Large intestine (tissue), 12 donors: ENCODE measurements at places on chromosomes 3 and 15.

- DNase-seq = no peak
These were observed 61.7 kb downstream of the IL1RAP start for GRCh38 chr3:190575437-190576185.

GRCh38 chr15:96166223-96167200 is 164.0 kb upstream of the NR2F2 start:
- no peak for DNase-seq

GRCh38 chr3:23096041-23096440 is 107.1 kb upstream of the UBE2E2 start:
- no peak for DNase-seq

DNA sequence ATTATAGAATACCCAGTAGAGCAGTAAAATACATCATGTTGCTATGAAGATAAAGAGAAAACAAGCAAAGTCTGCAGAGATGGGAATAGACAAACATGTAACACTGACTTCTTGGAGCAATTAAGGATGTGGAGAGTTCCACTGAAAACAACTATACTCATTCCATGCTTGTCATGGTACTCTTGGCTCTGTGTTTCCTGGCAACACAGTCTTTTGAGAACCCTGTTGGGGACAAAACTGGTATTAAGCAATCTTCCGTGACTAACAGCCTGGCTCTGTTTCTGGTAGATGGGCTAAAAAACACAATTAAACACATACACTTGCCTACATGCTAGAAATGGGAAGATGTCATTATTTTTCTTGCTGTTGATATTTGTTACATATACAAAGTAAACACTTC is 1212.3 kb upstream of the GBE1 start:
- no peak for DNase-seq

GRCh38 chr3:29534006-29534405 is 253.1 kb downstream of the RBMS3 start:
- DNase-seq = no peak

GRCh38 chr3:114941626-114942309 is 205.3 kb downstream of the ZBTB20 start:
- no peak for DNase-seq

DNA sequence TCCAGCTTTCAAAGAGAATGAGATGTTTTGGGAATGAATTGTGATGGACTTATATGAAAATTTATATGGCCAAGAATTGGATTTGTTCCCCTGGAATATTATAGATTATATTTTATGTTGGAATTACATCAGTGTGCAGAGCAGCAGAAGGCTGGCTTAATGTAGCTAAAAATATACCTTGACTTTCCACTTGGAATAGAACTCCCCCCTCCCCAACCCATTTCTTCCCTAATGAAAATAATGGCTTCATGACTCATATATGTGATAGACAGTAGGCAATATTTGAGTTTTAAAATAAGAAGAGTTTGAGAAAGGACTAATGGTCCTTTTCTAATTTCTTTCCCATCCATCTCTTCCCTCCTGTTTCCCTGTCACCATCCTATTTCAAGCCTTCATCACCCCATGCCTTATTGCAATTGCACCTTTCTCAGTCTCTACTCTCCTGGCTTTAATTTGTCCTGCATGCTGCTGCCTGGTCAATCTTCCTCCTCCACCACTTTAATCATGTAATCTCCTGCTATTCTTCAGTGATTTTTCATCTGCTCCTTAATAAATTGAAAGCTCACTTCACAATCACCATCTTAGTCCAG is 122.5 kb downstream of the MDFIC2 start:
- no peak for DNase-seq

DNA sequence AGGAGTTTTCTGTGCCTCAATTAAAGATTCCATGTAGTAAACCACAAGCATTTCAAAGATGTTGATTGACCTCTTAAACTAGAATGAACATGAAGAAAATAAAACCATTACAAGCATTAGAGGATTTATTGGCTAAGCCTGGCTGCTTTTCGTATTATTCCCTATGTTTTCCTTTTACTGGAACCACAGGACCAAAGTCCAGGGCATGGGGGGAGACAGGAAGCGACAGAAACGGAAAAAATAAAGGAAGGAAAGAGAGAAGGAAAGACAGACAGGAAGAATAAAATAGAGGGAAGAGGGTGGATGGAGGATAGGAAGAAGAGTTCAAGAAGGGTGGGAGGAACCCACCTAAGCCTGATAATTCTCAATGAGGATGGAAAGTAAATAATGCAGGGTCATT is 169.9 kb downstream of the SHQ1 start:
- DNase-seq = no peak

- peak; percentile 94 for DNase-seq
These were observed at the start of gene CFAP44 for GRCh38 chr3:113441051-113441770. CFAP44 (minus strand) TSS chr3:113441493; CDS start chr3:113433664, 7,829 bp downstream.

DNA sequence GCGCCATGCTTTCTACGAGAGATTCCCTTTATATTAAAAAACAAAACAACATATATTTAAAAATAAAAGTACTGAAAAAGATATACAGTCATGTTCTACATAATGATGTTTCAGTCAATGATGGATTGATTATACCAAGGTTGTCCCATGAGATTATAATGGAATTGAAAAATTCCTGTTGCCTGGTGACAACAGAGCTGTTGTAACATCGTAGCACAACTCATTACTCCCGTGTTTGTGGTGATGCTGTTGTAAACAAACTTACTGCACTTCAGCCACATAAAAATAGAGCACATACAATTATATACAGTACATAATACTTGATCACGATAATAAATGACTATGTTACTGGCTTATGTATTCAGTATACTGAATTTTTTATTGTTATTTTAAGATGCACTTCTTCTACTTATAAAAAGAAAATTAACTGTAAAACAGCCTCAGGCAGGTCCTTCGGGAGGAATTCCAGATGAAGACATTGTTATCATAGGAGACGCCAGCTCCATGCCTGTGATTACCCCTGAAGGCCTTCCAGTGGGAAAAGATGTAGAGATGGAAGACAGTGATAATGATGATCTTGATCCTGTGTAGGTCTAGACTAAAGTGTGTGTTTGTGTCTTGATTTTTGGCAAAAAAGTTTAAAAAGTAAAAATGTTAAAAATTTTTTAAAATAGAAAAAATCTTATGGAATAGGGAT is 11.7 kb downstream of the CCR1 start:
- DNase-seq = no peak

DNA sequence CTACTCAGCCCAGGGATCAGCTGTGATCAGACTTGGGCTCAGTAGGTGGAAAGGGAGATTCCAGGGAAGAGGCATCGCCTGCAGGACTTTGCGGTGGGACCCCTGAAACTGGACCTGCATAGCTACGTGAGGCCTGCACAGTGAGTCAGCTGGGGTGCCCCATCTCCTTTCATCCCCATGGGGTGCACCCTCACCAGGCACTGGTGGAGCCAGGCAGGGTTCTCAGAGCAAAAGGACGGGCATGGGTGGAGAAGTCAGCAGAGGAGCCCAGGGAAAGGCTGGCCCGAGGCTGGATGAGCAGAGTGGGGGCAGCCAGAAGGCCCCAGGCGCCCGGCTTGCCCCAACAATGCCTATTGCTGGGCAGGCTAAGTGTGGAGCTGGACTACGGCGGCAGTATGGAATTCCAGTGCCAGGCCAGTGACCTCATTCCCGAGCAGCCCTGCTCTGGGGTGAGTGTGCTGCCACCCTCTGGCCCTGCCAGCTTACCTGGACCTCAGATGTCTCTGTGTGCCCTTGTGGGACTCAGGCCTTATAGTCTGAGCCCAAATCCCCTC is 19.7 kb downstream of the ACAA1 start:
- no peak for DNase-seq

DNA sequence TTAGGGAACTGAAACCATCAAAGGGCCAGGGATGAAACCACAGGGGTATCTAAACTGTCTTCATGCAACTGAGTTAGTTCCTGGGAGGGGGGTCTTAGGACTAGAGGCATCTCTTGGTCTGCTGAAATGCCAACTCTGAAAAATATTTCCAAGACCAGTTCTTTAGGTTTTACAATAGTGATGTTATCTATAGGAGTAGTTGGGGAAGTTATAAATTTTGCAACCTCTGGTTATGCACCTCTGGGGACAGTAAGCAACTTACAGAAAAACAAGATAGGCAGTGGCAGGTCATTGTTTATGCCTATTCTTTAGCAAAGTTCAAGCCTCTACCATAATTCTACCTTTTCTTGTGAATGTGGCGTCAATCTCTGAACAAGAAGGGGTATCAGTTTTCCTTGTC is 60.5 kb upstream of the MINAR1 start:
- DNase-seq = no peak

- no peak for DNase-seq
These were observed 2.8 kb upstream of the CLRN1 start for GRCh38 chr3:150975086-150975991.

DNA sequence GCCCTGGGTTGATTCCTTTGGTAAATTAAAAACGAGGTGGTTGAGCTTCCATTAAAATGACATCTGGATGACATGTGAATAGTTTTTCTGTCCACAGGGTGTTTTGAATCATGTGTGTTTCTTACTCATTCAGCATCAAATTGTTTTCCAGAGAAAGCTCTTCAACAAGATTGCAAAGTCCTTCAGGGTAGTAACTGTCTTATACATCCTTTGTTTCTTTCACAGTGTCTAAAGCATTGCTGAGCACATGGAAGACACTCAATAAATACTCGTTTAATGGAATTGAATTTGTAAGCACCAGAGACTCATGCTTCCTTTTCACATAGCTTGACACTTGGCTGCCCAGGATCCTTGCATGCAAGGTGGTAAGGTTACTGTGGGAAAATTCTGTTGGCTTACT is 223.1 kb upstream of the CNTN6 start:
- DNase-seq = no peak

- DNase-seq = peak; percentile 74
These were observed 268.4 kb upstream of the ATP11B start for GRCh38 chr3:182524711-182525401.

DNA sequence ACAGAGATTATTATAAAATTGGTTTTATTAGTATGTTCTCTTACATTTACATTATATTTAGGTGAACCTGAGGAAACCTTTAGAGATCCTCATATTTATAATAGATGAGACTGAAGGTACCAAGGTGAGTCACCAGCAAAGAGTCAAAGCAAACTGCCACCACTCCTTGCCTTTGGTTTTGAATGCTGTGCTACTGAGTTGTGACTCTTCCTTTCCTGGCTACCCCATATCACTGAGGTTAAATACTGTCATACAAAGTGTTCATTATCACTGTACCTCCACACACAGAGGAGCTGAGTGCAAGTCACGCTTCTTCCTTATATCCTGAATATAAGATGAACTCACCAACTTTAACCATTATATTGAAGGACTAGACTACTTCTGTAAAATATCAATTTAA is 168.2 kb downstream of the CBLB start:
- DNase-seq = no peak

- DNase-seq = no peak
These were observed 39.5 kb downstream of the ITPR1 start for GRCh38 chr3:4532535-4533112.

- no peak for DNase-seq
These were observed 117.3 kb upstream of the SLC7A14 start for GRCh38 chr3:170703121-170703588.

DNA sequence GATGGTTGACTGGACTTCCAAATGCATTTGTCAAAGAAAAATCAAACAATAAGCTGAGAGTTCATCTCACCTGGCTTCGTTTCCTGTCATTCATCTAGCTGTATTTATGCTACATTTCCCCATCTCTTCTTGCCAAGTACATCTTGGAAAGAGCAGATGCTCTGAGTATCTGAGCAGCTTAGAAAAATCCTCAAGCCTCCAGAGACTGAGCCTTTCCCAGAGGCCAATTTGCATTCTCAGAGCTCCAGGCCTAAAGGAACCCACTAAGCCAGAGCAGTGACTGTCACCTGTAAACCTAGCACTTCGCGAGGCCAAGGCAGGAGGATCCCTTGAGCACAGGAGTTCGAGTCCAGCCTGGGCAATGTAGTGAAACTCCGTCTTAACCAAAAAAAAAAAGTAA is 100.5 kb downstream of the XXYLT1 start:
- no peak for DNase-seq

DNA sequence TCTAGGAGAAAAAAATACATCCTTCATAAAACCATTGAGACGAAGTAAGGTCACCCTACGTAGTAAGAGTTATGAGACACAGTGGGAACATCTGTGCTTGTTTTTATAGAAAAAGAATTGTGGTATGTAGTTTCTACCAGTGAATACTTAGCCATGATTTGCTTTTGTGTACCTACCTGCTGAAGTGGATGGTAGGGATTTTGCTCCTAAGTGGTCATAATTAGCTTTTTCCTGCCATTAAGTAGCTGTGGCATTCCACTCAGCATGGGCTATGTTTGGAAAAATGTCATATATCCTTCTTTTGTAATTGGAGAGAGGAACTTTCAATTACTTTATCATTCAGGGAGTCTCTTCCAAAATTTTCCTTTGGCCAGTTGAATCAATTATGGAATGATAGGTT is 63.7 kb downstream of the CHD2 start:
- no peak for DNase-seq
